ENCODE measurements at places on chromosomes 5 and 9. TPM values are rescaled to one million over a fixed set of nuclear protein-coding genes. Genes with fewer than 3 reads are reported as not detected.

CDKN2B-AS1 gene
- total RNA-seq, result 2.3 TPM

SH2D3C gene
- total RNA-seq, result 57.2 TPM

PCDHB13 gene
- total RNA-seq, result 0.65 TPM

CD180 gene
- not detected for total RNA-seq

EMB gene
- not detected for total RNA-seq

SLC36A3 gene
- not detected for total RNA-seq

PDE6A gene
- not detected for total RNA-seq

ABL1 gene
- total RNA-seq, result 39.2 TPM

ANKRD31 gene
- total RNA-seq, result not detected
